PC-3 (cell line): ENCODE measurements at places on chromosomes 13 and 19.
A peak's percentile ranks its signal among the peaks of the same experiment; 100 is the strongest.

- DNase-seq = no peak
Observed at GRCh38 chr13:103884101-103884723, 818.0 kb upstream of the SLC10A2 start.

- DNase-seq = peak; percentile 81
Observed at GRCh38 chr13:42497798-42498197, 76.2 kb upstream of the TNFSF11 start.

DNA sequence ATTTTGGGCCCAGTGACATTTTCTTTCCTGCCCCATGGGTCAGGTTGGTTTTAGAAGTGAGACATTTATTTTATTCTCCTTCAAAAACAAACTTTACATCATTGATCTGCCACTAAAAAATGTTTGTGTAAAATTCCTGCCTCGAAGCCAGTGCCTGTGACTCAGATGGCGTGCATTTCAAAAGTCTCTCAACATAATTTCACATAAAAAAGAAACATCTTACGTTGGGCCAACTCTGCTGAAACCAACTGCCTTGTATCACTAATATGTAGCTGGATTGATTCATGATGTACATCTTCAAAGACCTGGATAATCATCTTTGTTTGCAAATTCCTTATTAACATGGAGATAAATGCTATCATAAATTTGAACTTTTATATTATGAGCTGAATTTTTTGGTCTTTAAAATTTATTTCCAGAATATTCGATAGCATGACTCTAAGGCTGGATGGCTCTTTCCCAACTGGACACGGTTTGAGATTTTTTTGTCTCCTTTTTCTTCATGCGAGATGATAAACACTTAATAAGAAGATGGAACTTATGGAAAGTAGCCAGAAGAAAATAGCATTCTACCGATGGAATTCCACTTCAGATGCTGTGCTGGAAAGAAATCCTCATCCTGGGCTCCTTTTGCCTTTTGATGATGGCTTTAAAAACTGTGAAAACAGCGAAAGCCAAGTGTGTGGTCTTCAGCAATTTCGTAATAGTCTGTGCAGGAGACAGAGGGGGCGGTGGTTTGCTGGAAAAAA, 420.5 kb downstream of the FGF9 start:
- DNase-seq = no peak

DNA sequence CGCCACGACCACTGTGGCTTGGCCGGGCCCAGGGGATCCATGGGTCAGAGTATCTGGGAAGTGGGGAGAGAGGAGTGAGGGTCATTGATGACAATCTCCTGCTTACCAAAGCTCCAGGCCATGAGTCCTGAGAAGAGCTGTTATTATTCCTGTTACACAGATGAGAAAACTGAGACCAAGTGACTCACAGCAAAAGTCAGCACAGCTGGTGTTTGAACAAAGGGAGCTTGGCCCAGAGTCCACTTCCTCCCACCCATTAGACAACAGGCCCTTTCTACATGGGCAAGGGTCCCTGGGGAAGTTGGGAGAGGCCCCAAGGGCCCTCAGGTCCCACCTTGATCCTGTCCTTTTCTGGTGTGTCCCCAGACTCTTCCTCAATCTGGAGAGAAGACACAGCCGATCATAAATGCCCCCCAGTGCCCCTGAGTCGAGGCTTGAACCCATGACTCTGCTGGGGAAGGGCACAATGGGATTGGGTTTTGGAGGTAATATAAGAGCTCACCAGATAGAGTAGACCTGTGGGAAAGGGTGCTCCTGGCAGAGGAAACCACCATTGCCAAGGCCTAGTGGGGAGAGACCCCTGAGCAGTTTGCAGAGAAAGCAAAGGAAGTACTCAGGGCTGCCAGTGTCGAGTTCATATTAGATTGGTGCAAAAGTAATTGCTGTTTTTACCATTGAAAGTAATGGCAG, 6.8 kb downstream of the FUT6 start:
- DNase-seq = no peak

DNA sequence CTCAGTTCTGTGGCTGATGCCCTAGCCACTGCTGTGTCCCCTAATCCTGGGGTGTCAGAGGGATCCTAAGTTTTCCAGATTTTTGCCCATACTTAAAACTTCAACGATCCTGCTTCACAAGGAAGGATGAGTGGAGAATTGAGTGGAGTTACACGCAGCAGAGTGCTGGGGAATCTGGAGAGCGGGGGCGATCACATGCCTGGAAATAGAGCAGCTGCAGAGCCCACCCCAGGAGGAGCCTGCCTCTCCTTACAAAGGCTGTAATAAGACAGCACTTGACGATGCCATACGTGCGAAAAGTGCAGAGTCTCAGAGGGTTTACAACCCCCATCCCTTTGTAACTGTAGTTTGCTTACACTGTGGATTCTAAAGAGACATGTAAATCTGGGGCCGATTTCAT, 40.6 kb downstream of the SUGP2 start:
- DNase-seq = no peak

DNA sequence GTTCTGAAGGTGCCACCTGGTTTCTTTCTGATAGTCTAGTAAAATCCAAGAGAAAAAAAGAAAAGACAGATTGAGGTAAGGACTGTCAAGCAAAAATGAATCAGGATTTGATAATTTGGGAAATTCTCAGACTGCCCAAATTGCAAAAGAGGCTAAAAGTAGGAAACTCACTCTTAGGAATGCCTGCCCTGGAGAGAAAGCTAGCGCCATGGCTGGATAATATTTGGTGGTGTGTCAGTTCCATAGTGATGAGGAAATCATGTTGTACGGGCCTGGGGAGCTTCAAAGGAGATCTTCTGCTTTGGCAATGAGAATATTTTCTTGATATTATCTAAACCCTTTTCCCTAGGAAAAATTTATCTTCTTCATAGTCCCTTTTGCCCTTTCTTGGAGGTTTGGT, 1008.1 kb upstream of the SLC10A2 start:
- no peak for DNase-seq

DNA sequence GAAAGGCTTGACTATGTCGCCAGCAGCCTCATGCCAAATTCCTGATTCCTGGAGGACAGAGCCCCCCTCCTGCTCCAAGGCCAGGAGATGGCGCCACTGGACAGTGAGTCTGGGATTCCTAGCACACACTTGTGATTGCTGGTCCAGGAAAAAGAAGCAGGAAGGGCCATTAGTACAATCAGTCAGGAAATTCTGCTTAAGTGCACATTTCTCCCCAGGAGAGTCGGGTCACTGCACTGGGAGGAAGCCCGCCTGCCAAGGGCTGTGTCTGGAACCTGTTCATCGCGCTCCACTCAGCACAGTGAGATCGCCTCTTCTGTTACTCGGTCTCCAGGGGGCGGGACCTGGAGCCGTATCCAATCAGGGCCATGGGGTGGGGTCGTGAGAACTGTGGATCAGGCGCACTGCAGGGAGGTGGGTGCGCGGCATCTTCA, 65.1 kb downstream of the ZNF823 start:
- peak; percentile 52 for DNase-seq

GRCh38 chr19:44367024-44367423, 10.5 kb upstream of the ZNF112 start:
- no peak for DNase-seq

- DNase-seq = no peak
Observed at GRCh38 chr19:4675346-4675745, 5.2 kb upstream of the MYDGF start.

GRCh38 chr13:96632536-96633320, 361.5 kb downstream of the OXGR1 start:
- no peak for DNase-seq

- DNase-seq = no peak
Observed at GRCh38 chr19:57314146-57314545, 6.1 kb upstream of the ZNF543 start.

DNA sequence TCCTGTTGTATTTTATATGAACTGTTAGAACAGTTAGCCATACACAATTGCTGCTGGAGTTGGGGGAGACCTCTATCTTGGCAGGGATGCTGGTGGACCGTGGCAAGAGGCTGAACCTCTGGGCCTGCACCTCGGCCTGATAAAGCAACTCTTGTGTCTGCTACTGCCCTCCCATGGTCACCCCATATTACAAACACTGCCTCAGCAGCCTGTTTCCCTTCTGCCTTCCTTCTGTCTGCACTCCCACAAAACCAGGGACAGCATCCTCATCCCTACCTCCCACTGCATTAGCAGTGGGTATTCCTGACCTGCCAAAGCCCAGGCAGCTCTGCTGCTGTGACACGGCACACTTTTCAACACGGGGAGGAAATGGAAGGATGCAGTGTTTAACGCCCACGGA, 456.4 kb downstream of the FGF14 start:
- no peak for DNase-seq

DNA sequence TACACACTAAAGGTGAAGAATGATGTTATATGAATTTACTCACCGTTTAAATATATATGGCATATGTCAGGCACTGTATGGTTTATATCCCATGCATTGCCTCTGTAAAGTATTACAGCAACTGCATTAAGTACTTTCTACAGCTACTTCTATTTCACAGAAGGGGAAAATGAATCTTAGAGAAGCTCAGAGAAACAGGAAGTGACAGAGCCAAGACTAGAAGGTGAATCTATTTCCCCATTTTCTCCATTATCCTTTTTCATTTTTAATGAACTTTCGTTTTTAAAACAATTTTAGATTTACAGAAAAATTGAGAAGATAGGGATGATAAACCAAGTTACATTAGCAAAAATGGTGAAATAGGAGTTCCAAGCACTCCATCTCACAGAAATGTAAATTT, 863.3 kb downstream of the UQCRFS1 start:
- no peak for DNase-seq
